ENCODE measurements at places on chromosomes 3 and 15.

DNA sequence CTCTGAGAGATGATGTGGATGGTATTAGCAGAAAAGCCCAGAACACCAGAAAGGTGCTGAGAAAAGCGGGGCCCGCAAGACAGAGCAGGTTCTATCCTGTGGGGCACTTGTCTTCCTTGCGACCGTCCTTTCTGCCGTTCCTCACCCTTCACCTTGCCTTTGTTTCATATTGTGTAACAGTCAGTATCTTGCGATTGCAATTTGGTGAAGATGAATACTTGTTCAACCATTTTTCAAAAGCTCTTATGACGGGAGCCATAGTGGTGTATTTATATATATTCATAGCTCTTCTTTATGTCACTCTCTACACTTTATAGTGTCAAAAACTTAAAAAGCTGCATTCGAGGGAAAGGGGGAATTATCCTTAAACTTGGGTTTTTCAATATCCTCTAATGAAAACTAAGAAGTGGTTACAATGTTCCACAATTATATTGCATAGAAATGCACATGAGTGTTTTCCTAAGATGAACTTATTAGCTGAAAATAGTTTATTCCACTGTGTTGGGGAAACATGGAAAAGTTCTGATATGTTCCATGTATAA, 797 bp downstream of the MAP3K13 start:
- DNase-seq, result no peak

GRCh38 chr3:14137004-14137403, 12.2 kb downstream of the TMEM43 start:
- no peak for DNase-seq

GRCh38 chr3:101266566-101266965, 53.8 kb downstream of the IMPG2 start:
- DNase-seq, result no peak

DNA sequence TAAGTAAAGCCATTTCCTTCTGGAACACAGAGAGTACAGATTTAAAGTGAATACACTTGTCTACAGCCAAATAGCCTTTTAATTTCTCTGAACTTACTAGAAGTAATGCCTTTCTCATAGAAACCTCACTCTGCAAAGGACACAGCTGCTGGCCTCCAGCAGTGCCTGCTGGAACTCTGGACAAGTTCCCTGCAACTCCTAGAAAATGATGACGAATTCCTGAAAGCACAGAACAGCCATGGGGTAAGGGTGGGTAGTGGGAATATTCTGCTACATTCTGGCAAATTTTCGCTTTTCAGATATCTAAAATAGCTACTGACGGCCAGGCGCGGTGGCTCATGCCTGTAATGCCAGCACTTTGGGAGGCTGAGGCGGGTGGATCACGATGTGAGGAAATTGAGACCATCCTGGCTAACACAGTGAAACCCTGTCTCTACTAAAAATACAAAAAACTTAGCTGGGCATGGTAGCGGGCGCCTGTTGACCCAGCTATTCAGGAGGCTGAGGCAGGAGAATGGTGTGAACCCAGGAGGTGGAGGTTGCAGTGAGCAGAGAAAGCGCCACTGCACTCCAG, 34.4 kb downstream of the RYK start:
- no peak for DNase-seq

- DNase-seq, result no peak
Observed at GRCh38 chr3:26365706-26366105, 256.9 kb upstream of the LRRC3B start.

DNA sequence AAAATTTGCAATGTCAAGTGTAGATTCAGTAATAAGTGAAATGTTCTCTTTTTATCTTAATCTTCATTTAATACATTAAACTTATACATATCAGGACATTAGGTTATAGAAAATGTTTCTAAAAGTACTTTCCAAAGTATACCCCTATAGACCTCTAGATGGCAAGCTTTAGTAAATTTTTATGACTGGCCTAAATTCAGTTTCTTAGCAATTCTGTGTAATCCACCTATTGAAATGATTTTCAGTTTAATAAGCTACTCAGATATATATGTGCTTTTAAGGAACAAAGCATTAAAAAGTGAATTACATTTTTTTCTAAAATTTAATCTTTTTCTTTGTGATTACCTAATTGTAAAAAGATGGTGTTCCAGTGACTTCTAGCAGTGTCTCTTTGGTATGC, 342.2 kb downstream of the GBE1 start:
- DNase-seq, result no peak

DNA sequence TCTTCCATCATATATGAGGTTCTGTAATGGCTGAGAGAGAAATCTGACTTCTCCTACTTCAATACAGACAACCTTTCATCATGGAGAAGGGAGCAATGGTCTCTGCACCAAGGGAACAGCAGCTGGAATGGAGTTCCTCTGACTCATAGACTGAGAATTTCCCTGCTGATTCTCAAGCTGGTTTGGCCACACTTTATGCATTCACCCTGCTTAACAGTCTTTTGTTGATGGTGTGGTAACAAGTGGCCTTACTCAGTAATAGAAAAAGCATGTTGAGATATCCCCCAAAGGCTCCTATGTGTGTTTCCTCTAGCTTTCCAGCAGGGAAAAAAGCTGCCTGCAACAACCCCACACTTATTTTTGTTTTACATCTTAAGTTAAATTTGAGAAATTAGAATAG, 138.1 kb downstream of the GREM1 start:
- DNase-seq, result no peak

GRCh38 chr3:131033480-131034080, 6.9 kb downstream of the NEK11 start:
- no peak for DNase-seq

GRCh38 chr15:47496343-47497185, 220.7 kb upstream of the SEMA6D start:
- no peak for DNase-seq

GRCh38 chr15:31803388-31803884, 226.9 kb upstream of the CHRNA7 start:
- no peak for DNase-seq

GRCh38 chr3:106290304-106290997, 421.6 kb upstream of the CBLB start:
- DNase-seq, result no peak

- DNase-seq, result no peak
Observed at GRCh38 chr15:101463270-101463669, 26.2 kb downstream of the PCSK6 start.

- DNase-seq, result no peak
Observed at GRCh38 chr3:100316641-100317069, 17.9 kb upstream of the NIT2 start.

Data from stimulated activated CD8-positive, alpha-beta memory T cell treated with anti-CD3 and anti-CD28 coated beads, Interleukin-4, amount 100 ng/mL, for 1 hour (primary cell).